ENCODE measurements at places on chromosomes 1 and 21.

- DNase-seq = no peak
Measured at GRCh38 chr1:15609631-15610030, 7.6 kb upstream of the DDI2 start.

- DNase-seq = no peak
Measured at GRCh38 chr1:111520053-111520452, 16.6 kb upstream of the ADORA3 start.

- no peak for DNase-seq
Measured at GRCh38 chr1:113519556-113519955, 129.2 kb downstream of the MAGI3 start.

GRCh38 chr1:29230204-29230552 is 556 bp downstream of the MECR start:
- no peak for DNase-seq

DNA sequence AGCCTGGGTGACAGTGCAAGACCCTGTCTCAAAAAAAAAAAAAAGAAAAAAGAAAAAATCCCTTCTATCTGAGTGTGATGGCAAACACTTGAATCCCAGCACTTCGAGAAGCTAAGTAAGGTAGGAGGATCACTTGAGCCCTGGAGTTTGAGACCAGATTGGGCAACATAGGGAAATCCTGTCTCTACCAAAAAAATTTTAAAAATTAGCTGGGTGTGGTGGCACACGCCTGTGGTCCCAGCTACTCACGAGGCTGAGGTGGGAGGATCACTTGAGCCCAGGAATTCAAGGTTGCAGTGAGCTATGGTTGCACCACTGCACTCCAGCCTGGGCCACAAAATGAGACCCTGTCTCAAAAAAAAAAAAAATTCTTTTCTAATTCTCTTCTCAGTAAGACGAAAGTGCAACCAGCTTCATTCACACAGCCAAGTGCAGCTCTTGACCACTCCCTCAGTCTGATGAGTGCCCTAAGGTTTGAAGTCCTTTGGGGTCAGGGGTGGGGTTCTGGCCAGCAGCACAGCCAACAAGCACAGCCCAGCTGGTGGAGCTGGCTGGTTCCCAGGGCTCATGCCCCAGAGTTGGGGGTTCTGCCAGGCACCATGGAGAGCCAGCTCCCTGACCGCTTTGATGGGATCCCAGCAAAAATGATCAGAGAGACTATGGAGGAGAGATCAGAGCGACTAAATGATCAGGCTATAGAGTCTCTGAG is 8.0 kb downstream of the SLC2A5 start:
- no peak for DNase-seq

- DNase-seq = no peak
Measured at GRCh38 chr1:227006226-227006796, 66.2 kb downstream of the COQ8A start.

- DNase-seq = no peak
Measured at GRCh38 chr1:4263699-4264098, 363.6 kb upstream of the C1orf174 start.

- no peak for DNase-seq
Measured at GRCh38 chr1:14182856-14183255, 415.6 kb upstream of the KAZN start.

- DNase-seq = no peak
Measured at GRCh38 chr1:246104927-246105326, 402.2 kb downstream of the SMYD3 start.

- DNase-seq = peak; percentile 44
Measured at GRCh38 chr1:5514527-5515183, 477.6 kb downstream of the NPHP4 start.

GRCh38 chr1:198837278-198838021 is 198.6 kb downstream of the PTPRC start:
- DNase-seq = no peak

GRCh38 chr1:202888221-202888530 is 773 bp downstream of the RABIF start:
- no peak for DNase-seq

GRCh38 chr1:228273720-228274451 is 66.0 kb downstream of the OBSCN start:
- no peak for DNase-seq

DNA sequence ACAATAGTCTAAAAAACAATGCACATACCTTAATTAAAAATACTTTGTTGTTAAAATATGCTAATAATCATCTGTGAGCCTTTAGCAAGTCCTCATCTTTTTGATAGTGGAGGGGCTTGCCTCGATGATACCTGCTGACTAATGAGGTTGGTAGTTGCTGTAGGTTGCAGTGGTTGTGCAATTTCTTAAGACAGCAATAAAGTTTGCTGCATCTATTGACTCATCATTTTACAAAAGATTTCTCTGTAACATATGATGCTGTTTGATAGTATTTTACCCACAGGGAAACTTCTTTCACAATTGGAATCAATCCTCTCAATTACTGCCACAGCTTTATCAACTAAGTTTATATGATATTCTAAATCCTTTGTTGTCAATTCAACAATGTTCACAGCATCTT is 7.6 kb downstream of the C1orf87 start:
- no peak for DNase-seq

DNA sequence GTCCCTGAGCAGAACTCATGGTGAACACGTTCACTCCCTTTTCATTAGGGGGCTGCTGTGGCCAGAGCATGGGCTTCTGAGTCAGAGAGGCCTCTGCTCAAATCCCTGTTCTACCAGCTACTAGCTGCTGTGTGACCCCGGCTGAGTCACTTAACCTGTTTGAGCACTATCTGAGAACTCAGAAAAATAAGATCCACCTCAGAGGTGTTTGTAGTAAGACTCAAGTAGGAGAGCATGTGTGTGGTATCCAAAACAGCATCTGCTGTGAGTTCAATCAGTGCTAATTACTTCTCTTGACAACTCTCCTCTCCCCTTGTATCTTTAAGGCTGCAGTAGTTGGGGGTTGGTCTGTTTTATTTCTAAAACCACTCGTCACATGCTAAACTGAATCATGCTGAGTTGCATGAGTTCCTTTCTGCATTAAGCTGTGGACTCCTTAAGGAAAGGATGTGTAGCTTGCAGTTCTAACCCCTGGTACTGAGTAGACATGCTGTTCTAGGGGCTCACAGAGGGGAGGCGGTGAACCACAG is 39.7 kb upstream of the JUN start:
- no peak for DNase-seq

DNA sequence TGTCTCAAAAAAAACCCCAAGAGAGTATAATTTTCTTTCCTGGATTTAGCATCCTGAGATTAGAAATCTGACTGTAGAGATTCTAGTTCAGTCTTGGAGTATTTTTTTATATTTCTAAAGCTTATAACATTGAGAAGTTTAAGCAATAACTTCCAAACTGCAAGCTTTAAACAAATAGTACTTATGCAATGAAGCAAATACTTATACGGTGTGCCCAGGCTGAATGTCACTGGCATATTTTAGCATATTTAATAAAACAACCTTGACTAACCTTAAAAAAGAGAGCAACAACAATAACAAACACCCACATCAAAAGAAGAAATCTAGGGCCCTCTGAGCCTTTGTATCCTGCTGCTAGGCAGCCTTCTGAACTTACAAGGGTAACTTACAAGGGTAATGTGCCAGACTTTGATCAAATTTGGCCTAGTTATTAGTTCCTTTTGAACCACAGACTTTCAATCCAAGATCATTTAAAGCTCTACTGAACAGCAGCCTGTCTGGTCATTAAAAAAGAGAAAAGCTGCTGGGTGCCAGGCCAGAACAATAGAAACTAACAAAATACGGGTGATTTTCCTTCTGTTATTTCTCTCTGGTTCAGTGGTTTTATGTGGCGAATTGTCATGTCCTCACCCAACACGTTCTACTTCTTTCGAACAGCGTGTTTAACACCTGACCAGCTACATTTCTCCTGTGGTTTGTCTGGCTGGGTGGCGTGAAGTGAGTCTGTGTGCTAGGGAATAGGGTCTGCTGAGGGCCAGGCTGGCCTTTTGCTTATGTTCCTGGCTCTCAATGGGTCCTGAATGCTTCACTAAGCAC is 16.2 kb downstream of the MTOR start:
- no peak for DNase-seq

DNA sequence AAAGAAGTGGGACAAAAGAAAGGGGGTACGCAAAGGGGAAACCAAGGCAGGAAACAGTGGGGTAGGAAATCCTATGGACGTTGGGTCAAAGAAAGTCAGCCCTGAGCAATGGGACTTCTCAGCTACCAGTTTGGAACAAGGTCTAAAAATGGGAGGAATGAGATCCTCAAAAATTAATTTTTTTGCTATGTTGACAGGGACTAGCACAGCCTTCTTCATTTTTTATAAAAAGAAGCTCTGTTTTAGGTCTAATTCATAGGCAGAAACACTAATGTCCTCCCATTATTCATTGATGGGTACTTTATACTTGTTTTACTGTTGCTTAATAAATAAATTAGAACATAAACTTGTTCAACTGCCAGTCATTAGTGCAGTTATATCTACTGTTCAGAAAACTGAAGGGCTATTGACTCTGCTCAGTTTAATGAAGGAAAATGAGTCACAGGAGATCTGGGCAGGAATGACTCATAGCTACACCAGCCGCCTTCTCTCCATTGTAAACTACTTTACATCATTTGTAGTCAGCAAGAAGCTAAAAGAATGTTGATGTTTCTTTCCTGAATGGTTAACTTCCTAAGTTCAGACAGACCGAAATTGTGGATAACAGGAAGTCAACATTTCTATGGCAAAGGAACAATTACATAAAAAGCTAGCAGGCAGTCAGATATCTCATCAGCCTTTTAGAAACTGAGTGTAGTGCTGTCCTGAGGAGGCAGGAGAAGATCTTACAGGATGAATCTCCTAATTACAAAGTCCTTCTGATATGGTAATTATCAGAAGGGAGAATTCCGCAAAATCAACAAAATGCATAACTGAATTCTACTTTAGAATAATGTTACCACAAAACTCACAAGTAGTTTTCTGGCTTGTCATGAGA is 356.4 kb upstream of the PKN2 start:
- no peak for DNase-seq

DNA sequence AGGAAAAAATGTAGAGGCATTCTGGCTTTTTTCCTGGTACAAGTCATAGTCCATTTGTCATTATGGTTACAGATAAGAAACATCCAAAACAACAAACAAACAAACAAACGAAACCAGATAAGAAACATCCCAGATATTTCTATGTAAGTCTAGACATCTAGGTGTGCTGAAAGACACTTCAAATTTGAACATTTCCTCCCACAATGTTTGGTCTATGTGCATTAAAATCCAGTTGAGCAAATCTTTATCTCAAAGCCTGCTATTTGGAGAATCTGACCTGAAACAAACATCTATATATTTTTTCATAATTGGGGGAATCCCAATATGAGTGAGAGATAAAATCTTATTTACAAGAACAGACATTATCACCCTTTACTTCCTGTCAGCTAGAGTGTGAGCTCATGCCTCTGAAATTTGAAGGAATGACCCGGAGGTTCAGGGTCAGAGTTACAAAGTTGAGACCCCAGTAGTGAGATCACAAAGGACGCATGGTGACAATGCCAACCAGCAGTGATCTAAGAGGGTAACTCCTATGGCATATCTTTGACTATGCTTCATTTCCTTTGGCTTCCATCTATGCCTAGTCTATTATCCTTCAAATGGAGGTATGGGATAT is 182.9 kb upstream of the ATP1B1 start:
- no peak for DNase-seq

- DNase-seq = no peak
Measured at GRCh38 chr1:228870041-228870713, 134.9 kb downstream of the RHOU start.

DNA sequence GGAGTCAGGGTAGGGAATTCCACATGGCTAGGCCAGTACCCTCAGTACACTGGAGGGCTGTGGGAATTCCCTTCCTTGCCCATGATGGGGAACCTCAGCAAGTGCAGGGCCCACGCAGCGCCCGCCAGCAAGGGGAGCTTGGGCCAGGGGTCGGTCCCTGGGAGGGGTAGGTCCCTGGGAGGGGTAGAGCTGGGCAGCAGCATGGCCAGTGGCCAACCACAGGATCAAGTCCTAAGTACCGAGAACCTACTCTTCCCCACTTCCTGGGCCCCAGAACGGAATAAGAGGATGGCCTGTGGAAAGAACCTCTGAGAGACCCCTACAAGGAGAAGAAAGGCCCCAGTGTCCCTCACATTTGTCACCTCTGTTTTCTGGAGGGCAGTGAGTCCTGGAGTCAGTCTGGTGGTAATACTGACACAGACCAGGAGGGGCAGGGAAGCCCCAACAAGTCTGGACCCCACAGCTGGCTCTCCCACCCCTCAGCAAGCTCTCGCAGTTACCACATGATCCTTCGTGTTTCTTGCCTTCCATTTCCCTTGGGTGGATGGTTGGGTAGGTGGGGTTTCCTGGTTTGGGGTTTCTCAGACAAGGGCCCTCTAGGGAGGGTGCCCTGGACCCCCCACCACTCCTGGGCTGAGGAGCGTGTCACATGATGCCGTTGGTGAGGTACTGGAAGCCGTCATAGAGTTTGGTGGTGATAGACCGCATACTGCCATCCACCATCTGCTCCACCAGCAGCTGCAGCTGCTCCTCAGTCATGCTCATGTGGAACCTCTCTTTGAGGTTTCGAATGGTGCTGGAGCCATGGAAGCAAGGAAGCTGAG is 10.3 kb downstream of the ZNF687 start:
- DNase-seq = peak; percentile 66

DNA sequence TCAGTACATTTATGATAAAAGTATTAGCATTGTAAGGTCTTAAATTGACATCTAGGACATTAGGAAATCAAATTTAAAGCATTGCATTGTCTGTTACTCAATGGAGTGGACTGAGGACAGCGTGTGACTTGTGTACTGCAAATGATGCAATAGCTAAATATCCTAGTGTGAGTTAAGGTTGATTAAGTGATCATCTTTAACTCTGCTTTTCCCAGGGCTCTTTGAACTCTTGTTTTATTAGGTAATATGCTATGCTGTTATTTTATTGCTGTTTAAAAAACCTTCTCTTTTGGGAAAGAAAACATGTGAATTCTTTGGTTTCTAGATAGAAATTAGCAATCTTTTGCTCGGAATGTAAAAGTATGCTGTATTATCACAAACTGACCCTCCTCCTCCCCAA is 38.6 kb downstream of the NFIA start:
- peak; percentile 27 for DNase-seq

GRCh38 chr1:75588779-75589475 is 22.0 kb downstream of the SLC44A5 start:
- no peak for DNase-seq

DNA sequence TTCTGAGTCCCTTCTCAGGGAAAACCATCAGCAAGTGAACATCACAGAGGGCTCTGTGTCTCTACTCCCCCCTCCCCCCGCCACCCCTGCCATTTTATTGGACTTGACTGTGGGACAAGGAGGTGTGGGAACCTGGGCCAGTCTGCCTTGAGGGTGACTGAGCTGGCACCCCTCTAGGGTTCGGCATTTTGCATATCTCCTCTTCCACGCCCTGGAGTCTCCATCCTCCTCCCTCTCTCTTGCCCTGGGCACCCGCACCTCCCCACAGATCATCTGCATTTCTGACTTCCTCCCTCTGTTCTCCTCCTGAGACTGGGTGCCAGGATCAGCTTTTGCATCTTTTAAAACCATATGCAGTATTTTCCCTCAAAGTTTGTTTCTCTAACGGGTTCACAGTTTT is 107.1 kb upstream of the ERRFI1 start:
- DNase-seq = no peak

GRCh38 chr1:167904652-167905130 is 9.2 kb downstream of the ADCY10 start:
- DNase-seq = no peak

- no peak for DNase-seq
Measured at GRCh38 chr1:184648856-184649201, 105.8 kb downstream of the EDEM3 start.

- no peak for DNase-seq
Measured at GRCh38 chr1:21641076-21641475, 28.1 kb downstream of the RAP1GAP start.

Data from NCI-H1694 treated with DMSO at 0.1 percent for 48 hours (cell line).